CD4-positive, alpha-beta T cell treated with Interleukin-6 for 4 hours (primary cell): ENCODE measurements at places on chromosomes 5 and 9.

DNA sequence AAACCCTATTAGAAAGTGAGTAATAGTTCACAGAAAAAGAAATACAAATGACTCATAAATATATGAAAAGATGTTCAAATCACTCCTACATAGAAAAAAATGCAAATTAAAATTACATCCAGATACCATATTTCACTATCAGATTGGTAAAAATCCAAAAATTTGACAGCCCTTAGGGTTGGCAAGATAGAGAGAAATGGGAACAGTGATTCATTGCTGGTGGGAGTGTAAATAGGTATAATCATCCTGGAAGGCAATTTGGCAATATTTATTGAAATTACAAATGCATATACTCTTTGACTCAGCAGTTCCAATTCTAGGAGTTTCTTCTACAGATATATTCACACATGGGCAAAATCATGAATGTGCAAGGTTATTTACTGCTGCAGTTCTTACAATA lies 273.5 kb downstream of the NR2F1-AS1 start:
- DNase-seq = no peak

DNA sequence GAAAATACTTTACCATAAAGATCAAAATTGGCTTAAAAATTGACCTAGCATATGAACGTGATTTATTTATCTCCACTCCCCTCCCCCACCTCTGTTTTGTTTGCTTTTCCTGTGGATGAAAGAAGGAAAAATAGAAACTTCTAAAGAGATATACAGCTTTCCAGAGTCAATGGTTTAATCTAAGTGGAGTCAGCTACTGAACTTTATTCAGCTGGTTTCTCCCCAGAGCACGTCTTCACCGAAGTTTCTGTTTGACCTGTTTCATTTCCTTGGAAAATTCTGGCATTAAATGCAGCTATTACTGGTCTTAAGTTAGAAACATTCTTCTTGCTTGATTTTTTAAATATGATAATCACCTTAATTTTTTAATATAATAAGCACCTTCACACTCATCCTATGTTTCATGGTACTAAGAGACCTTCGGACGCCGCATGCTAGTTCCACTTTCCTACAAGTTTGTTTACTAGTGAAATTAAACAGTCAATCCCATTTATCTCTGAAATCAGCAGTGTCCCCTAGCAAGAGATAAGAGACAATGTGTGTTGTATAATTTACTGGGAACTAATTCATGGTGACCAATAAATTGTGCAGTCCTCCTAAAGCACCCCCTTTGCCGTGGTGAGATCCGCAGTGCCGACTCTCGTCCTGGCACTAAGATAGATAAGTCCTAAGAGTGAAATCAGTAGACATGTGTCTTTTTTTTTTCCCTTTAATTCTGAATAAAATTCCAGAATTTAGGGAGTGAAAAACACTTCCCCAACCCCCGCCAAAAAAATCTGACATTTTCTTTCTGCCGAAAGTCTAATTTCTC lies 89.9 kb downstream of the ARL15 start:
- DNase-seq = no peak

- DNase-seq = no peak
These were observed 503.6 kb upstream of the TUSC1 start for GRCh38 chr9:26181836-26182235.

GRCh38 chr9:105074491-105074890 lies 146.5 kb upstream of the ABCA1 start:
- DNase-seq = no peak

- no peak for DNase-seq
These were observed 2.5 kb downstream of the TTC1 start for GRCh38 chr5:160011471-160011870.

DNA sequence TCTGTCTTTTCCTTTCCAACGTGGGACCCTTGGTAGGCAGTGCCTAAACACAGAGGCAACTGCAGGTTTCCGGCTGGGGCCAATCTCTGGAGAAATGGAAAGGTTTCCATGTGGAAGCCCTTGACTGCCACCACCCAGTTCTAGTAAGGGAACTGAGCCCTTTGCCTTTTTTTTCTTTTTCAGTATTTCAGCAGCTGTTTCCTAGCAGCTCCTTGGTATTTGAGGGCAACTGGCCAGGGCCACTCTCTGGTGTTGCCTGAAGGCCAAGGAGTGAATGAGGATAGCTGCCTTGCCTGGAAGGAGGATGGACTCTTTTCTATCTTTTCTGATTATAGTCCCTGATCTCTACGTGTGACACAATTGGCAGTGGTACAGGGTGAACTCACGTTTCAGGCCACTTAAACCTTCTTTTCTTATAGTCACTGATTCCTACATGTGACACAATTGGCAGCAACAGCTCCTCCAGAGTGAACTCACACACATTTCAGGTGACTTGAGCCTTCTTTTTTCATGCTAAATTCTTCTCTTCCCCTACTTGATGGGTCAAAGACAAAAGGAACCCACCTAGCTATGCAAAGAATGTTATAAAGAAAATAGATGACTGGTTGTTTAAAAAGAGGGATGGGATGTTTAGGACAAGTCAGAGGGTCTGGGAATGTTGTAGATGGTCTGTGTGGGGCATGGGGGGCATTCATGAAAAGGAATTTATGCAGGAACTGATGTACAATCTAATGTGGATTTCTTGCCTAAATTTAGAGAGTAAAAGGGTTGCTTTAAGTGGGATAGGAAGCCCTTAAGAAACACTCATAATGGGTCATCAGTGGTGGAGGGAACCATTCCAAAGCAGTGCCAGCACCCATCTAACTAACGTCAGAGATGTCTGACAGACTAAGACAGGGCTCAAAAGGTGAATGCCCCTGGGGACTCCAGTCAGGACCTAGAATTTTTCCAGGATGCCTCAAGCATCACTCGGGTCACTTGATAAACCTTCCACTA lies 190.1 kb downstream of the TMEM232 start:
- DNase-seq = no peak

- DNase-seq = no peak
These were observed 8.2 kb downstream of the LIFR start for GRCh38 chr5:38548064-38548759.

- no peak for DNase-seq
These were observed 153.4 kb downstream of the HSPA4 start for GRCh38 chr5:133205204-133205603.
